Central memory CD8-positive, alpha-beta T cell (primary cell): ENCODE measurements at places on chromosomes 11 and 22.

GRCh38 chr11:102316346-102316904 lies 859 bp upstream of the BIRC3 start:
- no peak for DNase-seq

DNA sequence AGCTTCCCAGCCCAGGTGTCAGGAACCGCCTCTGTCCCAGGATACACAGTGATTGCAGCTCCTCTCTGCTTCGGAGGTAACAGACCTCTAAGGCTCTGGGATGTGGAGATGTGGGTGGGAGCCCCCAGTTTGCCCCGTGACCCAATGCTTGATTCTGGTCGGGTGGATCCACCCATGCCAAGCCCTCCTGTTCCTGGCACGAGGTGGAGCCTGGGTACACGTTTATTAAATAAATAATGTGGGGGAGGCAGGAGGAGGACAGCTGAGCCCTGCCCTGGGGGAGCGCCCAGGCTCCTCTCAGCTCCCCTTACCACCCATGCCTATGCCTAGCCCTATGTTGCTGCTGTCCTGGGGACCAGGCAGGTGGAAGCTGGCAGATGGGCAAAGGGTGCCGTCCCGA lies 16.0 kb downstream of the ARHGEF17 start:
- DNase-seq: no peak

DNA sequence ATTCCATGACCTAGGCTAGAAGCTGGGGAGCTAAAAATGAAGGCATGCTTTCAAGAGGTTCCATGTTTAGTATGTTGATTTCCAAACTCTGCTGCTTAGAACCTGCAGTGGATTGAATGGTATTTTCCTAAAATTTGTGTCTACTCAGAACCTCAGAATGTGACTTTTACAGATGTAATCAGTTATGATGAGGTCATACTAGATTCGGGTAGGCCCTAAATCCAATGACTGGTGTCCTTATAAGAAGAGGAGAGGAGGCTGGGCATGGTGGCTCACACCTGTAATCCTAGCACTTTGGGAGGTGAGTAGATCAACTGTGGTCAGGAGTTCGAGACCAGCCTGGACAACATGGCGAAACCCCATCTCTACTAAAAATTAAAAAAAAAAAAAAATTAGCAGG lies 3.5 kb upstream of the FEZ1 start:
- no peak for DNase-seq

GRCh38 chr11:93169950-93170561 lies 27.7 kb downstream of the SLC36A4 start:
- no peak for DNase-seq

- DNase-seq: no peak
Observed at GRCh38 chr11:131885431-131885830, 515.0 kb downstream of the NTM start.

DNA sequence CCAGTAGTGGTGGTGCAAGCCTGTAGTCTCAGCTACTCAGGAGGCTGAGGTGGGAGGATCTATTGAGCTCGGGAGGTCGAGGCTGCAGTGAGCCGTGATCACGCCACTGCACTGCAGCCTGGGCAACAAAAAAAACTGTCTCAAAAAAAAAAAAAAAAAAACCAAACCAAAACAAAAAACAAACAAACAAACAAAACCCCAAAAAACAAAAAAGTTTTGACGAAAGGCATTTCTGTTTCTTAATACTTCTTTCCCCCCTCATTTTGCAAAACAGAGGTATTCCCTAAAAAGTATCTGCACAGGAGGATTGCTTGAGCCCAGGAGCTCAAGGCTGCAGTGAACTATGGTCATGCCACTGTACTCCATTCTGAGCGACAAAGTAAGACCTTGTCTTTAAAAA lies 11.2 kb downstream of the HIRA start:
- no peak for DNase-seq

GRCh38 chr22:40472579-40472978 lies 102.2 kb downstream of the SGSM3 start:
- DNase-seq: no peak

GRCh38 chr11:130001461-130002351 lies 929 bp downstream of the PRDM10 start:
- DNase-seq: no peak

DNA sequence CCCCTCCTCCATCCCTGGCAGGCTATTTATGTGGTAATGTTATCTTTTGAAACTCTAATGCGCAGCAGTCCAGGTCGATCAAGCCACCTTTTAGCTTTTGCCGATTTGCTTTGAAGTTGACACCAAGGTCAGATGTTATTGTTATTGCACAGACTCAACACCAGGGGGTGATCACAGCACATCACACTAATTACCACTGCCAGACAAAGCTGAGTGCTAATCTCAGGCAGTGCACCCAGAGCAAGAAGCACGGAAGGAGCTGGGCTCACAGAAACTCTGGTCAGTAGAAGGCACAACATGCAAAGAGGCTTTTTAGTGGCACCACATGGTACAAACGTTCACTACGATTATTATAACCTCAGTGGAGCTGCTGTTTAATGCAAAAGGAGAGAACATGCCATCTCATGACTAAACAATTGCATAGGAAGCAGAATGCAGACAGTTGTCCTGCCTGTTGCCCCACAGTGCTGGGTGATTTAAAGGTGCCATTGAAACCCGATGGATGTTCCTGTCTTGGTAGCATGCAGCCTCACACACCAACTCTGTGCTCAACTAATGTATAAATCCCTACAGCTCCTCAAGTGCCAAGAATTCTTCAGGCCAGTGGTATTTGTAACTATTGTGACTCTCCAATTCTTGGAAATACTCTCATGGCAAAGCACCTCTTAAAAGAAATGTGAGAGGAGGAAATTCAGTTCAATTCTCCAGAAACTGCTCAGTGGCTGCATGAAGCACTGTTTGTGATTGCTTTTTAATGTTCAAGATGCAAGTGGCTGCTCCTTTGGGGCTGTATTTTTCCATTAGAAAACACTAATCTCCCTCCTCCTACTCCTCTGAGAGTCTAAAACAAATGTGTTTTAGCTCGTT lies 353.9 kb upstream of the DDI1 start:
- DNase-seq: peak; percentile 17

GRCh38 chr22:21849489-21849888 lies 18.0 kb downstream of the MAPK1 start:
- no peak for DNase-seq

GRCh38 chr11:30665067-30665466 lies 78.9 kb upstream of the MPPED2 start:
- DNase-seq: no peak
